Left cardiac atrium (tissue), 4 donors: ENCODE measurements at places on chromosomes 2 and 18. TPM values are rescaled to one million over a fixed set of nuclear protein-coding genes. Genes with fewer than 3 reads are reported as not detected.
A peak's percentile ranks its signal among the peaks of the same experiment; 100 is the strongest.

The CPLX4 gene
- total RNA-seq, result not detected

The ALPG gene
- total RNA-seq, result not detected

The KCNG2 gene
- total RNA-seq, result 0.15 TPM

The UGT1A4 gene
- not detected for total RNA-seq

The CXXC1 gene
- total RNA-seq, result 37.1 TPM

The TRABD2A gene
- total RNA-seq, result 1.3 TPM

The DCDC2C gene
- not detected for total RNA-seq

The DCC gene
- total RNA-seq, result 0.03 TPM

The RIT2 gene
- not detected for total RNA-seq

DNA sequence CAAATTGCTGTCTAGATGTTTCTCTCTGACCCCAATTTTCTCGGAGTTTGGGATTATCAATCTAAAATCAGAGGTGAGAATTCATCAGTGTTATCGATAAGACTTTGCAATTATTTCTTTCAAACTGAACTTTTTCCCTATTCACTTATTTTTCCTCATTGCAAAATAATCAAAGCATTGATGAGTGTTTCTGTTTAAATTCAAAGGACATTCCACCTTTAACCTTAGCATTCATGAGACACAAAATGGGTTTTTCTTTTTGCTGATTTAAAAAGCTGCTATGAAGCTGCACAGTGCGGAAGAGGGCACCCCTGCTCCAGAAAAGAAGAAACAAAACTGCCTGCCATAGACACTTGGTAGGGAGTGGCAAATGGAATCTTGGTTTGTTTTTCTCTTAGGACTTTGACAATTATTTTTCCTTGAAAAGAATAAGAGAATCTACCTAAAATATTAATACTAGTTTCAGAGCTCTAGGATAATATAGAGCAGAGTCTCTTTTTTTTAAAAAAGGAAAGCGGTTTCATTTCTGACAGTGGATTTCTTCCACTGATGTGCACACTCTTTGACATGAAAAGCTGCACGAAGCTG lies 203.4 kb downstream of the TGIF1 start:
- DNase-seq, result no peak

DNA sequence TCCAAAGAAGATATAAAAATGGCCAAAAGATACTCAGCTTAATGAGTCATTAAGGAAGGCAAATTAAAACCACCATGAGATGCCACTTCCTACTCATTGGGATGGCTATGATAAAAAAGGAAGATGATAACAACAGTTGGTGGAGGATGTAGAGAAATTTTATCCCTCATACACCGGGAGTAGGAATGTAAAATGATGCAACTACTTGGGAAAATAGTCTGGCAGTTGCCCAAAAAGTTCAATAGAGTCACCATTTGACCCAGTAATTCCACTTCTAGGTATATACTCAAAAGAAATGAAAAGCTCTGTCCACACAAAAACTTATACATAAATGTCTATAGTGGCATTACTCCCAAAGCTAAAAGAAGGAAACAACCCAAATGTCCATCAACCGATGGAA lies 10.1 kb upstream of the SULT1C2 start:
- DNase-seq, result no peak

DNA sequence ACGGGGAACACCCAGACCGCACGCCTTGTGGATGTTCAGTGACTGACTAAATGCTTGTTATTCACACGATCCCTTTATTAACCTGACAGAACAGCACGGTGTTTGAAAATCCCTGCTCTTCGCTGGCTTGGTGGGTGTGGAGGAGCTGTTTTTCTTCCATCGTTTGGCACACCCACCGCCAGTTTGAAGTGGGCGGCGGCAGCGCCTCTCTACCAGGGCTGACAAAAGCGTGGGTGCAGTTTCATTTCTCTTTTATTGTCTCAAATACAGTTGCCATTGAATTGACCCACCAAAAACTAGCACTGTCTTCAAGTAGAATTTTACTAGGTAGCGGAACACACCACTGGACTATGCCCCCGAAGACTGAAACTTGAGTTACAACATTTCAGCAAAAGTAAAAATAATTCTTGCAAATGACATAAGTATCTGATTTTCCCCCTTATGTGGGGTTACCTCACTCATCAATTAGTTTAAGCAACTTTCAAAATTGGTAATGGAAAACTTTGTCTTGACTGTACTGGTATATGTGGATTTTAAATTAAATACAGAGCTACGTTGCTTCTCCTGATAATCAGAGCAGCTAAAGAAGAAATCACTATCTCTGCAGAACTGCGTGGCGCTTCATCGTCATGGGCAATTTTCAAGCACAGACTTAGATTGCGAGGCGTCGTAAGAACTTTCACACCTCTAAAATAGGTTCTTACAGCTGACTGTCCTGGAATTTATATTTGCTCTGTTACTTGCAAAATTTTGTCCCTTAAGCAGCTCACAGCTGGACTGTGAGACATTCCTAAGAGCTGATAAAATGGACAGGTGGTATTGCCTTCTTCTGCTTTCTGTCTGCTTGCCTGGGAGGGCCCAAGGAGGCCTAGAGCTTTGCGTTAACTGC lies 60.9 kb downstream of the LDLRAD4 start:
- DNase-seq, result no peak

DNA sequence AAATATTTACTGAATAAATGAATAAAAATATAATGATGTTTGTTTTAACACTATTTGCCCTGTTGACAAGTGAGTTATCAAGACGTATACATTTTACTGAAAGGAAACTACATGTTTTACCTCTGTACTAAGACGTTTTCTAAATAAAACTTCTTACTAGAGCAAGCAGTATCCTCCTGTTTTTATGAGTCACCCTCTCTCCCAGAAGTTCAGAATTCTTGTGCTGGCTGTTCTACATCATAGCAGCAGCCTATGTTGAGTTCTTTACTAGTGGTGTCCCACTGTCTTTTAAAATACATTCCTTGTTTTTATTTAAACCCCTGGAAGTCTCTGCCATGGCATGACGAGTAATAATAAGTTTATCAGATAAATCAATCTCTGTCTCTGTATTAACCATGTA lies 297.4 kb downstream of the CALCRL start:
- no peak for DNase-seq

DNA sequence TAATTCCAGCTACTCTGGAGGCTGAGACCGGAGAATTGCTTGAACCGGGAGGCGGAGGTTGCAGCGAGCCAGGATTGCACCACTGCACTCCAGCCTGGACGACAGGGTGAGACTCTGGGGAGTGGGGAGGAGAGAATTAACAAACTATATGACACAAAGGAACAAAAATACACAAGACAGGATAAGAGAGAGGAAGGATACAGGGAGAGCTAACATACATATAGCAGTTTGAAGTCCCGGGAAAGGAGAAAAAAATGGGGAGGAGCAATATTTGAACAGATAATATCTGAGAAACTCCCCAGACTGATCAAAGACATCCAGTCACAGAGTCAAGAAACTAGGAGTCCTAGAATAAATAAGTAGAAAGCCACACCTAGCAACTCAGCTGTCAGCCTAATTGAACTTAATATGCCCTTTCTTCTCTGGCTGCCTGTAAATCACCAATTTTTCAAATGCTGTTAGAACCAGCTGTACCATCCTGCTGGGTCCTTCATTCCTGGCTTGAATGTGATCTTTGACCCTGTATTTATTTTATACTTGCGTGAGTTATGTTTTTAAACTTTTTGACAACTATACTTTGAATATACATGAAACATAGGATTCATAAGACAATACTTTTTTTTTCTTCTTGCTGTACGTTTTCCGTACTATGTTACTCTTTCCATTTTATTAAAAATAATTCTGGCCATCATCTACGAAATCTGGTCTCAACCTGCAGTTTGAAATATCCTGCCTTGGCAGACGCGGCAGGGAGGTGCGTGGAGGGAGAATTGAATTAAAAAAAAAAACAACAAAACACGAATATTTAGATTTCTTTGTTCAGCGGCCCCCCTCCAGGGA lies 876 bp upstream of the CYP27A1 start:
- DNase-seq, result no peak

DNA sequence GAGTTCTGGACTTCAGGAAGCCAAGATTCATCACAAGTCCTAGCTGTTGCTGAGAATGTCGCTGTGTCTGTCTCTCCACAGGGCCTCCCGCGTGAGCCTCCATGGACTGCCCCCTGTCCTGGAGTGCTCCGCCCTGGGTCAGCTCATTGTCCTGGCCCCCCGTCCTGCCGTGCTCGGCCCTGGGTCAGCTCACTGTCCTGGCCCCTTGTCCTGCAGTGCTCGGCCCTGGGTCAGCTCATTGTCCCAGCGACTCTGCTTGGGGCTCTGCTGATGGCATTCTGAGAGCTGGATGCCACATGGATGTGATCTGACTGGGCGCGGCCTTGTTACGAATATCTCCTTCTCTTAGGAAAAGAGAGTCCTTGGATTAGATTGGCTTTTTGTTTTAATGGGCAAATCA lies 78.5 kb downstream of the EIPR1 start:
- no peak for DNase-seq

DNA sequence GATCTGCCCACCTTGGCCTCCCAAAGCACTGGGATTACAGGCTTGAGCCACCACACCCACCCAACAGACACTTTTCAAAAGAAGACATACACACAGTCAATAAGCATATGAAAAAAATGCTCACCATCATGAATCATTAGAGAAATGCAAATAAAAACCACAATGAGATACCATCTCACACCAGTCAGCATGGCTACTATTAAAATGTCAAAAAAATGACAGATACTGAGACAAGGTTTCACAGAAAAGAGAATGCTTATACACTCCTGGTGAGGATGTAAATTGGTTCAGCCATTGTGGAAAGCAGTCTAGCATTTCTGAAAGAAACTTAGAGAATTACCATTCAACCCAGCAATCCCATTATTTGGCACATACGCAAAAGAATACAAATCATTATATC lies 1947.2 kb downstream of the SUCLG1 start:
- no peak for DNase-seq

DNA sequence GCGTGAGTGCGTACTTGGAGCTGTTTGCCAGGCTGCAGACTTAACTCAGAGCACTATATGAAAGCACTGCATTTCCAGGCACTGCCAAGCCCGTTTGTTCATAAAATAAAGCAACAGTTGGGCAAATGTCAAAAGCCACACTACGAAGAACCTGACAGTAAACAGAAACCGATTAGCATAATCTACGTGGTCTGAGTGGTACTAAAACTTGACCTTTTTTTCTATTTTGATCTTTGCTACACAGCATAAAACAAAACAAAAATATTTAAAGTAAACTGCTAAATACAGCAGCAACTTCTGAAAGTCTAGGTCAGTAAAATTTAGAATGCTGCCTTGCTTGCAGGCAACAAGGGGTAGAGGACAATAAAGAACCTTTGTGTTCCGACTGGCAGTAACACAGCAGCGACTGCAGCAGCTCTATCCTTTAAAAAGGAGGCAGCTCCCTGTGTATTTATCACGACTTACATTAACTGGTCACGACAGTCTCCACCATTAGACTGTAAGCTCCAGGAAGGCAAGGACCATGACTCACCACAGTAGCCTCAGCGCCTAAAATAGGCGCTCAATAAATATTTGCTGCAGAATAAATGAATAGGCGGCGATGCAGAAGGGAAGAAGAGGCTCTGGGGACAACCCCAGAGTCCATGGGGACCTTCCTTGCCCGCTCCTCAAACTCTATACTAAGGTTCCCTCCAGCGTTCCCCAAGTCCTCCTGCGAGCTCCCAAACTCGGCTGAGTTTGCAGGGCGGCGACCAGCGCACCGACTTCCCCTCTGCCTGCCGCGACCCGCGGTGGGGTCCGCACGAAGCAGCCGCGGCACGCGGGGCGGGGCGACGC lies 902 bp downstream of the SS18 start:
- no peak for DNase-seq

- DNase-seq, result peak; percentile 53
Observed at GRCh38 chr2:229852565-229852964, 69.2 kb downstream of the TRIP12 start.

GRCh38 chr2:191209340-191209739 lies 35.9 kb upstream of the MYO1B start:
- no peak for DNase-seq

DNA sequence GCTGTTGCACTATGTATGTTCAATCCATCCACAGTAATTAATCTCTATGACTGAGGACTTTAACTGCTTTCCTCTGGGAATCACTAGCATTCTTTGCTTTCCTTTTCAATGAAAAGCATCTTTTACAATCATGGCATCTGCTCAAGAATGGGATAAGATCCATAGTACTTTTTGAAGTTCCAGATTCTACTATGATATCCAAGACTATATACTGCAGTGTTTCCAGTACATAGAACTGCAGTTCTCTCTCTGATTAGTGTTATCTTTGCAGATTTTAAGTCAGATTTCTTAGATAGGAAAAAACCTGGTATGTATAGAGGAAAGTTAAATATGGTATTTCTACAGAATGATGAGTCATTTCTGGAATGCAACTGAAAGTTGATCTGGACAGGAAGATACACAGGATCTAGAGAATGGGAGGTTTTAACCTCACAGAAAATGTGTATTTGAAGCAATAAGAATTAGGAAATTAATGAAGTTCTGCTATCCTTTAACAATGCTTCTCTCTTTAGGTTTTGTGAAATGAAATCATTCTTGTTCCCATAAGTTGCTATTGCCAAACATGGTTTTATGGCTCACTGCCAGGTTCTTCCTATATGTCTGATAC lies 670.7 kb downstream of the ERBB4 start:
- DNase-seq, result no peak

DNA sequence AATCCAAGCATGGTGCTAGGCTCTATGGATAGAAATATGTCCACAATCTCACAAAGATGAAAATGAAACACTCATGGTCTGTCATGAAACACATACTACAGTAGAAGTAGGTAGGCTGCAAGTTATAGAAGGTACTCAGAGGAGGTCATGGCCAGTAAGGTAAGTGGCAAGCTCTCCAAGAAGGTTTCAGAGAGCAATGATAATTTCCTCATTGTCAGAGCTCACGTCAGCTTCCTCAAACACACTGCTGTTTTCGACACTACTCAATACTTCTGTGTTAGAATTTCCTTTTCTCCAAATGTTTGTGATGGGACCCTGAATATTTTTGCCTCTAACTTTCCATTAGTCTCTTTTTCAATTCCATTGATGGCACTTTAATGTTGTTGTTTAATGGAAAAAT lies 25.5 kb downstream of the CCDC141 start:
- no peak for DNase-seq

GRCh38 chr2:2012505-2012904 lies 268.2 kb upstream of the PXDN start:
- DNase-seq, result no peak

GRCh38 chr2:2569836-2570235 lies 238.8 kb upstream of the MYT1L start:
- no peak for DNase-seq

DNA sequence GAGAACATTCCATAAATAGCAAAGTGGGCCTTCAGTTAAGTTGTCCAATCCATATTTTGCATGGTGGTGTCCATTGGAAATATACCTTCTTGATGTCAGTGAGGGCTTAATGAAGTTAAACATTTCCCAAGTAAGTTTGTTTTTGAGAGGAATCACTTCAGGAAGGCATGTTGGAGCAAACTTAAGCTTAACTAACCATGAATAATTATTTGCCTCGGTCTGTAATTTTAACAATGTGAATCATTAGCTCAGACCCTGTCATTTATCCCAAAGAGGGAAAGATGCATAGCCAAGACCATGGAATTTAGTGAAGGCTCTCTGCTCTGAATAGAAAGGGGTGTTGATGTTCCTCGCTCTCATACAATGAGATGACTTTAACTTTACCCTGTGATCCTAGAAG lies 47.4 kb downstream of the SPATS2L start:
- no peak for DNase-seq
